ENCODE measurements at places on chromosomes 3 and 15.
A peak's percentile ranks its signal among the peaks of the same experiment; 100 is the strongest.

DNA sequence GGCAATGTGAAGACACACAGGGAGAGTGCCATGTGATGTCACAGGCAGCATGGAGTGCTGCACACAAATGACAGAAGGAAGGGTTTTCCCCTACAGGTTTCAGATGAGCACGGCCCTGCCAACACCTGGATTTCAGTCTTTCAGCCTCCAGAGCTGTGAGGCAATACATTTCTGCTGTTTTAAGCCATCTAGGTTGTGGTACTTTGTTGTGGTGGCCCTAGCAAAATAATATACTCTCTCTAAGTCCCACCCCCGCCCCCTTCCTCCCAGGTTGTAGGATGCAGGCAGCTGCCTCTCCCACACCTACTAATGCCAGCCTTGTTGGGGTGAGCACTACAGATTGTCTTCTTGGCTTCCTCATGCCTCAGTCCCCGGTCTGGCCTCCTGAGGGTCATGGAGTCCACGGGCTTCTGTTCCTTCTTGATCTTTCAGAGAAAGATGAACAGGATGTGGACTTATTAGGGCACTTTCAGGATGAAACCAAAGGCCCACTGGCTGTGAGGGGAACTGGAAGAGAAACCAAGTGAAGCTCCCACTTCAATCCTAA is 180.0 kb downstream of the CD47 start:
- peak; percentile 11 for DNase-seq

DNA sequence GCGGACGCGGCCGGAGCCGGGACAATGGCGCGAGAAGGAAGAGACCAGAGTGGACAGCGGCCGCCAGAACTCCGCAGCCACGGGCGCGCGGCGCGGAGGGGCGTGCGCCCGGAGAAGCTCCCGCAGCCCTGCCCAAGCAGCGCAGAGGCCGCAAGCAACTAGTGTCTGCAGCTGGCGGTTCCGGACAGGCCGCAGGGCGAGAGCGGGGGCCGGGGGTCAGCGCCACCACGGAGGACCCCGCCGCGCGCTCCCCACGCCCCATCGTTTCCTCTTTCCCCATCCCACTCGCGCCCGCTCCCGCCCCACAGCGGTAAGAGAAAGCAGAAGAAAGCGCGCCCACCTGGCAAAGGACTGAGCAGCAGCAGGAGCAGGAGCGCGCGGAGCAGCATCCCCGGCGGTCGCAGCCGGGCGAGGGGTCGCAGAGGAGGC is 440 bp downstream of the PRTG start:
- DNase-seq, result no peak

- DNase-seq, result no peak
Measured at GRCh38 chr3:138835397-138835757, 649 bp upstream of the PIK3CB start.

GRCh38 chr15:85587707-85588411 is 206.9 kb downstream of the KLHL25 start:
- no peak for DNase-seq

GRCh38 chr15:40550341-40551037 is 14.4 kb downstream of the CCDC32 start:
- DNase-seq, result no peak

DNA sequence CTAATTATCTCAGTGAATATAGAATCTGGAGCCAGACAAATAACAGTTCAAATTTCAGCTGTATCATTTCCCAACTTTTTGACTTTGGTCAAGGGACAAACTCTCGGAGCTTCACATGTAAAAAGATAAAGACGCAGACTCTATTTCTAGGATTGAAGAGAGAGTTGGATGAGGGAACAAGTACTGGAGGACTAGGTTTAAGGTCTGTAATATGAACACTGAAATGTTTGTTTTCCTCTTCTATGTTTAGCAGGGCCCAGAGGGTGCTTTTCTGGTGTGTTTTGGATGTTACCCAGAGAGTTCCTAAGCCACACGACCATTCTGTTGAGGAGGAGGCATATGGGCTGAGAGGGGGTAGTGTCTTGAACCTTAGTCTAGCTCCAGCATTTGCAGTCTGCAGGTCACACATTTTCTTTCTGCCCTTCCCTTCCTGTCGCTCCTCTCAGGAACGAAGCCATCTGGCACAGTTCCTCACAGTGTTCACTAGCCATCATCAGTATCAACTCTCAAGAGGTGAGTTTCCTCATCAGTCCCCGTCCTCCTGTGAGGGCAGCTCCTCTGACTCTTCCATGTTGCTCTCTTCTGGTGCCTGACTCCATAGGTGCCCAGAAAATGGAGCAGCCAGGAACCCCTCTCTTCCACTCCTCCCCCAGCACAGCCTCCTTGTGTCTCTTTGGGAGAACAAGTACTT is 250.1 kb downstream of the SQOR start:
- DNase-seq, result no peak

DNA sequence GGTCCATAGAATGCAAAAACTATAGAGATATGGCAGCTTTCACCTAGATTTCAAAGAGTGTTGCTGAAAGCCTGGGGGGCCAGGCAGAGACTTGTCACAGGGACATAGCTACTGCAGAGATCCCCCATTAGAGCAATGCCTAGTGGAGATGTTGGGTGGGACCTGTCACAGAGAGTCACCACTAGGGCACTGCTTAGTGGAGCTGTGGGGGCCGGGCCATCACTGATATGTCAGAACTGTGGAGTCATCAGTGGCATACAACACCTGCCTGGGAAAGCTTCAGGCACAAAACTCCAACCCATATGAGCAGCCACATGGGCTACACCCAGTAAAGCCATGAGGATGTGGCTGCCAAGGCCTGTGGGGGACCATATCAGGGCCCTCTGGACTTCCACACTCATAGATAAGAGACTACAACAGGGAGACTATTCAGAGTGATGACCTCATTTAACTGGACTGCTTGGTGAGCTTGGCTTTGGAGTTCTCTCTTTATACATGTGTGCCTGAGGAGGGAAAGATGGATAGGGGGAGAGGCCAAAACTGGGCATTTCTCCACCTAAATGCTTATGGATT is 176.3 kb downstream of the ZNF621 start:
- DNase-seq, result no peak

- no peak for DNase-seq
Measured at GRCh38 chr3:51934139-51934850, 7.4 kb downstream of the RRP9 start.

DNA sequence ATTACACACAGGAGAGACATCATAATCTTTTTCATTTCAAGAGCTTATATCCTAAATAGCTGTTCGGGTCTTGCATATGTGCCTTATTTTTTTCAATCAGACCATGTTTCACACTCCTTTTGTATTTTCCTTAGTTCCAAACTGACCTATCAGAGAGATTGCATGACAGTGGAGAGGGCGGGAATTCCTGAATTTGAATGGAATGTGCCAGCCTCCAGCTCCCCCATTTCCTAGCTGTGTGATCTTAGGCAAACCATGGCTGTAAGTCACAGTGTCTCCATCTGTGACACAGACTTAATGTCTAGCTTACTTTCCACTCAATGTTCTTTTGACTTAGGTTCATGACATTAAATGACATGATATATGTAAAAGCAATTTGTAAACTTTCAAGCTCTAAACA is 62.0 kb upstream of the CSTA start:
- no peak for DNase-seq

- DNase-seq, result no peak
Measured at GRCh38 chr3:8523041-8523440, 21.4 kb downstream of the LMCD1 start.

DNA sequence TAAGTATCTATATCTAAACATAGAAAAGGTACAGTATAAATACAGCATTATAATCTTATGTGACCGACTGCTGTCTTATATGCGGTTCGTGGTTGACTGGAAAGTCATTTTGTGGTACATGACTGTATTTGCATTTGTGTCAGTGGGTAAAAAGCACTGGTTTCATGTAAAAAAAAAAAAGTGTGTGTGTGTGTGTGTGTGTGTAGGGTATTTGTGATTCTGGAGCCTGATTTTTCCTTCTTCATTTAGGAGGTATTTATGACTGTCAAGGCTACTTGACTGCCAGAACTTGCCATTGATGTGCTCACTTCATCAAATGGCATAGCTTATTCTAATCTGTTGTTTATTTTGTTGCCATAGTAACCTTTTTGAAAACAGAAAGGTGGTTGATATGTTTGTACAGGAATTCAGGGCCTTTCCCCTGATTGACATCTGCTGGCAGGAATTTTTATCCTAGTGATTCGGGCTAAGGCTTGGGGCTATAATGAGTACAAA is 63.2 kb downstream of the AKAP13 start:
- no peak for DNase-seq

GRCh38 chr3:9691636-9692035 is 12.0 kb upstream of the CPNE9 start:
- DNase-seq, result no peak

GRCh38 chr15:93312891-93313486 is 224.0 kb upstream of the RGMA start:
- DNase-seq, result no peak

GRCh38 chr3:117016378-117016777 is 306.8 kb downstream of the TUSC7 start:
- DNase-seq, result no peak

- no peak for DNase-seq
Measured at GRCh38 chr15:89395996-89396395, 61.4 kb upstream of the POLG start.

- no peak for DNase-seq
Measured at GRCh38 chr3:32354362-32354778, 37.3 kb upstream of the CMTM7 start.

- DNase-seq, result no peak
Measured at GRCh38 chr15:45549541-45550220, 27.1 kb upstream of the SLC30A4 start.

GRCh38 chr3:43784640-43785011 is 93.9 kb downstream of the ABHD5 start:
- no peak for DNase-seq
